ENCODE measurements at places on chromosomes 7 and 10.

DNA sequence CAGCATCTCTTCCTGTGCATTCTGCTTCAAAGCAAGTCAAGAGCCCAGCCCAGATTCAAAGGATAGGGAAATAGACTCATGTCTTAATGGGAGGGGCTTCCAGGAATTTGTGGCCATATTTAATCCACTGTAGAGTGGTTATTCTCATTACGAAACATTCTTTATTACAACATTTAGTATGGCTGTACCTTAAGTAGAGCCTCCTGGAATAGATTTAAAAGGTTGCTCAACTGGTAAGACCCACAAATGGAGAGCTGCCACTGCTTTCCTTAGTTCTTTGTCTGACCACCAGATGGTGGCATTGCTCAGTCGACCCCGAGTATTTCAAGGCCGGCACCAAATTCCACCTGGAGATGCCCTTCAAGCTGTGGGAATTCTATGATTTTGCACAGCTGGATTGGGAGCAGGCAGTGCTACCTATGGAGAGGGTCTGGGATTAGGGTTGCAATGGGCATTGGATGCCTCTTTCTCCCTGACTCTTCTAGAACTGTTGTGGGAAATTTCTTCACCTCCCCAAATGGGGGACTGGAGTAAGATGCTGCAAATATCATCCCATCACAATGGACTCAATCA is 102.2 kb downstream of the RBM20 start:
- DNase-seq: no peak

DNA sequence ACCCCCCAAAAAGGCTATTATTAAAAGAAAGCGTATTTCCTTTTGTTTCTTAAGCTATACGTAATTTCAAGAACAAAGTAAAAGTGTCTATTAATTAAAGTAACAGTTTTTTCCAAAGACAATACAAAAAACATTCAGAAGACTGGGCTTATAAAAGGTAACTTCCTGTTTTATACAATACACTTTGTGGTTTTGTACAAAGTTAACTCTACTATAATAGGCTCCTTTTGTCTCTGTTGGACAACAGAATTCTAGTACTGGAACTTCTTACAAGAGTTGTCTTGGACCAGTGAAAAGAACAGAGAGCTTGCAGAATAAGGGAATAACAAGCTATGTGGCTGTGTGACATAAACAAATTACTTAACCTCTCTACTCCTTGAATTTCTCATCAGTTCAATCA is 21.5 kb downstream of the SFMBT2 start:
- no peak for DNase-seq

- no peak for DNase-seq
Measured at GRCh38 chr7:15099074-15099473, 196.5 kb upstream of the DGKB start.

- DNase-seq: no peak
Measured at GRCh38 chr10:116891208-116891607, 41.9 kb downstream of the ENO4 start.

DNA sequence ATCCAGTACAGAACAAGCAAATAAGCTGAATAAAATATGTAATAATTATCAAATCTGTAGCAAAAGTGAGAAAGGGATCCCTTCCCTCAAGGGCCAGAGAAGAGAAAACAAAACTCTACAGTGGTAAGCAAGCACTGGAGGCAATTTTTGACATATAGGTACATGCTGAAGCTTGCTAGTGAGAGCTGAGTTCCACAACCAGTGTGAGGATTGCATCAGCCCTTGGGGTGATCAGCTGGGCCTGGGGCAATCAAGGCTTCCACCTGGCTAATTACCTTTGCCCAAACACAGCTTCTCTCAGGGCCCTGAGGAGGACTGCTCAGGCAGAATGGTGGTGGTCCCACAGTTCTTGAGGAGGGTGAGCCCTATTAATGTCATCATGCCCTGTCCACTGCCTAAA is 134.4 kb upstream of the DLX6 start:
- no peak for DNase-seq

GRCh38 chr7:53101026-53101425 is 65.6 kb downstream of the POM121L12 start:
- DNase-seq: no peak

DNA sequence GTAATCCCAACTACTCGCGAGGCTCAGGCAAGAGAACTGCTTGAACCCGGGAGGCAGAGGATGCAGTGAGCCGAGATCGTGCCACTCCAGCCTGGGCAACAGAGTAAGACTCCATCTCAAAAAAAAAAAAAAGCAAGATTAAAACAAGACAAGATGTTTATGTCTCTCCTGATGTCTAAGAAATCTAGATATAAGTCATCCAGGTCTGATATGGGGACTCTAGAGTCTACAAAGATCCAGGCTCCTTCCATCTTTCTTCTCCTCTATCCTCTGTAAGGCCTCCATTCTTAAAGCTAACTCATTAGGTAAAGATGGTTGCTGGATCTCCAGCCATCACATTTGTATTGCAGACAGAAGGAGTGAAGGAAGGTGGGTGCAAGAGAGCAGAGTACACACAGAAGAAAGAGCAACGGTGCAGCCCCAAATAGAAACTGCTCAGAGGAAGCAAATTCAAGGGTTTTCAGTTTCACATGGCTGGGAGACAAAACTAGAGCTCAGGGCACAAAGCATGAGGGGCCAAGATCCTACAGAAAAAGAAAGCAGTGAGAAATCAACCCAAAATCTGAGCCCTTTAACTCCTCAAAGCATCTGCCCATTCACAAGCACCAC is 57.6 kb downstream of the USP6NL start:
- no peak for DNase-seq

GRCh38 chr7:155646669-155647068 is 2.2 kb downstream of the RBM33 start:
- DNase-seq: no peak

- DNase-seq: no peak
Measured at GRCh38 chr10:88763441-88763840, 3.6 kb downstream of the LIPN start.

- DNase-seq: no peak
Measured at GRCh38 chr10:81820418-81820817, 54.6 kb upstream of the NRG3 start.

GRCh38 chr7:75856536-75856935 is 22.3 kb upstream of the RHBDD2 start:
- no peak for DNase-seq

GRCh38 chr10:49178489-49179471 is 9.4 kb downstream of the TMEM273 start:
- DNase-seq: no peak

- DNase-seq: no peak
Measured at GRCh38 chr10:112412696-112413095, 34.0 kb downstream of the ZDHHC6 start.

DNA sequence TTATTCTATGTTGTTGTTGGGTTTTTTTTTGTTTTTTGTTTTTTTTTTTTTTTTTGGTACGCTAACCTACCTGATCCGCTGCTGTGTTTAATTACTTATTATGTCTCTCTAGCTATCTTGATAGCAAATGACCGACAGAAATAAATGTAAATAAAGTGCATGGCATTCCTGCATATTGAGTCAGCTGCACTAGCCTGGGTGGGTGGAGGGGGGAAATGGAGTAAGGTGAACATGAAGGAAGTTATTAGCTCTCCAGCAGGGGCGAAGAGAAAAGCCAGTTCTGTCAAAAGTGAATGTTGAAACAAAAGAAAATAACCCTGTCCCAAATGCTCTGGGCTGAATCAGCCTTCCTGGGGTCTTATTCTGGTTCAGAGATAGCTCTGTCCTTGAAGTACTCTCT is 210.7 kb upstream of the MDFIC start:
- DNase-seq: no peak

GRCh38 chr10:96038476-96039387 is 4.7 kb upstream of the CCNJ start:
- DNase-seq: no peak

GRCh38 chr10:119831656-119832055 is 41.0 kb downstream of the MCMBP start:
- DNase-seq: no peak

- no peak for DNase-seq
Measured at GRCh38 chr10:98832738-98833137, 386.0 kb upstream of the HPS1 start.

- DNase-seq: no peak
Measured at GRCh38 chr7:57362868-57363267, 87.1 kb upstream of the ZNF716 start.

GRCh38 chr10:77666821-77667220 is 29.2 kb upstream of the KCNMA1 start:
- DNase-seq: no peak

- no peak for DNase-seq
Measured at GRCh38 chr10:53358536-53358935, 586.0 kb upstream of the MBL2 start.

DNA sequence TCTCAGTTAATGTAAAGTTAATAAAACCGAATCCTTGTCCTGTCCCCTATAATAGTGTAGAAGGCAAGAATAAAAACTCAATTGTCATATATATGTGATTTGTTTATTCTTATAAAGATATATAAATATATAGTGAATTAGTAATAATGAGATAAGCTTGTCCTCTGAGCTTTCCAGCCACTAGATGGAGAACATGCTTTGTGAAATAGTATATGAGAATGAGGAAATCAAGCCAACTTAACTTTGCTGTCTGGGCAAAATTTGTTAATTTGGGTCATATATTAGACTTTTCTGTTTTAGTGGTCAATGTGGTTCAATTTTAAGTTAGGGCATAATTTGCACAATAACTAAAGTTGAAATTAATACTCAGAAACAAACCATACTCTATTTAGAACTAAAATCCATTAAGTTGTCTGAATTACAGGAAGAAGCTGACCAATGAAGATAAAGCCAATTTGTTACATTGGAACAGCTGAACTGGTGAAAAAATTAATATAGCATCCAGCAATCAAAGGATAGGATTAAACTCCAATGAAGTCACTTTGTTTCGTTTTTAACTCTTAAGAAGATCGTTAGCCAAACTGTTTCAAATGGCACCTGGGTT is 595.0 kb downstream of the ARL4A start:
- DNase-seq: no peak

GRCh38 chr7:145105561-145105960 is 269.7 kb upstream of the TPK1 start:
- DNase-seq: no peak

DNA sequence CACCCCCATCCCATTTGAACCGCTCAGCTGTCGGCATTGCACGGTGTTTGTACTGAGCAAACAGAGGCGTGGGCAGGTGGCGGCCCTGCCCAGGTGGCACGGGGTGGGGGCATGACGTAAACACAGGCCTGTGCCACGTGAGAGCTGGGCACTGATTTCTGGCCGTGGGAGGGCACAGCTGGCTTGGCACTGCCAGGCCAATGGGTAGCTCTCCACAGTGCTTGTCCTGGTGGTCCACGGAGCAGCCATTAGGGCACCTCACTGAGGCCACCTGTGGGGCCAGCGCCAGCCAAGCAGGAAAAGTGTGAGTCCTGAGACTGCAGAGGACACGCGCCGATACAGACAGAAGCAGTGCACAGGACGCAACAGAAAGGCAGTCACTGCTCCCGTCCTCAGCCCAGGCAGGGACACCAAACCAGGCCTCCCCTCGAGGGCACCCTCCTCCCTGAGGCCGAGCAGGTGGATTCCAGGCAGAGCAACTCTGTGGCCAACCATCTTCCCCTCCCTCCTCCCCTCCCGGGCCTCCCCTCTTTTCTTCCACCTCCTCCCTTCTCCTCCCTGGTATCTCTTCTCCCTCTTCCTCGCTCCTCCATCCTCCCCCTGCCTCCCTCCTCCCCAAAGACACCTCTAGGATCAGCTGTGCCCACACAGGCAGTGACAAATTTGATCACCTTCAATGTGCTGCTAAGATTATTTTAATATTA is 258.7 kb downstream of the ELFN1 start:
- no peak for DNase-seq

- no peak for DNase-seq
Measured at GRCh38 chr10:21003240-21003822, 106.2 kb upstream of the NEBL start.

DNA sequence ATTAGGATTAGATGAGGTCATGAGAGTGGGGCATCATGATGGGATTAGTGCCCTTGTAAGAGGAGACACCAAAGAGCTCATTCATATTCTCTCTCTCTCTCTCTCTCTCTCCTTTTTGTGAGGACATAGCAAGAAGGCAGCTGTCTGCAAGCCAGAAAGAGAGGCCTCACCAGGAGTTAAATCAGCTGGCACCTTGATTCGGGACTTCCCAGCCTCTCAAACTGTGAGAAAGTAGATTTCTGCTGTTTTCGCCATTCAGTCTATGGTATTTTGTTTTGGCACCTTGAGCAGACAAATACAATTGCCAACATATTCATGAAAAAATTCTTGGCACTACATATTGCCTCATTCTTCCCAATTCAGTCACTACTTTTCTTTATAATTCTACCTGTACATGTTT is 20.6 kb upstream of the ATAD1 start:
- DNase-seq: no peak

- DNase-seq: no peak
Measured at GRCh38 chr10:88582411-88582805, 710 bp downstream of the RNLS start.

- no peak for DNase-seq
Measured at GRCh38 chr10:82867056-82867455, 992.1 kb downstream of the NRG3 start.

GRCh38 chr10:119267384-119267783 is 60.0 kb downstream of the GRK5 start:
- no peak for DNase-seq

DNA sequence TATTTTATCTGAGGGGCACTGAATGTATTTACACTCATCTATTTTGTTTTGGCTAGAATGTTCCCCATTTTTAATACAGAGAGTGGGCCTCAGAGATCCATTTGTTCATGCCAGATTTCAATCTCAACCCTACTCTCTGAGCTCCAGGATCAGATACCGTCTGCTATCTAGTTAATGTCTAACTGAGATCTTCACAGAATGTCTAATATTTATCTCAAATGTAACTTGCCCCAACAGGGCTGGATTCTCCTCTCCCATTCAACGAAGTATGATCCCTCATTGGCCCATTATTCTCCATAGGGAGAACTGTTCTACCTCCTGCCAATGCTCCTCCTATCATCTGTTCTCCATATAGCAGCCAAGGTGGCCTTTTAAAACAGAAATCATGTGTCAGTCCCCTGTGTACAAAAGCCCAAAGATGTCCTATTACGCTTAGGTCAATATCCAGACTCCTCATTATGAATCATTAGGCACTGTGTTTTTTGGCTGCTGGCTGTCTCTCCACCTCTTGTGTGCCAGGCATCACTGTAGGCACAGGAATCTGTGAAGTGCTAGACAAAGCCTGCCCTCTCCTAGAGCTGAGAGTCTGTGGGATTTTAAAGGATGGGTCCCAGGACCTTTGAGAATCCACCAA is 169.3 kb upstream of the AGK start:
- no peak for DNase-seq

GRCh38 chr7:28956608-28957063 is 1.5 kb downstream of the TRIL start:
- DNase-seq: no peak
